ENCODE measurements at places on chromosomes 6 and 20. TPM values are rescaled to one million over a fixed set of nuclear protein-coding genes. Genes with fewer than 3 reads are reported as not detected.

GRCh38 chr6:27176096-27176495, 71.4 kb upstream of the PRSS16 start:
- peak; percentile 6 for DNase-seq

- DNase-seq, result no peak
These were observed 38.7 kb upstream of the RFPL4B start for GRCh38 chr6:112308476-112308875.

- no peak for DNase-seq
These were observed 49.5 kb upstream of the B4GALT5 start for GRCh38 chr20:49762940-49763766.

GRCh38 chr6:157481865-157482249, 100.9 kb downstream of the ZDHHC14 start:
- no peak for DNase-seq

DNA sequence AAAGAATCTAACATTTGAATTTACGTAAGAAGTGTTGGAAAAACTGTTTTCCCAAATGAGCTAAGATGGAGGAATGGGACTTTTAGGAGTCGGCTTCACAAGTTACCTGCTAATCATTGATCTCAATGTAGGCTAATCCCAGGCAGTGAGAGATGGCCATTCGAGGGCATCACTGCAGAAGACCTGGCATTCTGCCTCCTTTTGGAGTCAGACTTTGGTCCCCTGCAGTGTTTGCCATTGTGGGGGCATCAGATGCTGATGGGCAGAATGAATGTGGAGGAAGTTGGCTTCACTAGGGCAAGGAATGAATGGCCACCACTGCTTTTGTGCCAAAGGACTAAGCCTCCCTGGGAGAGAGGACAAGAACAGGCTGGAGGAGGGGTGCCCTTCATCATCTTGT, 55.7 kb upstream of the NKX2-2 start:
- peak; percentile 19 for DNase-seq

SPTLC3 gene
- total RNA-seq, result 2.4 TPM

GRCh38 chr6:73471686-73472290, 10.3 kb downstream of the MTO1 start:
- DNase-seq, result no peak

DNA sequence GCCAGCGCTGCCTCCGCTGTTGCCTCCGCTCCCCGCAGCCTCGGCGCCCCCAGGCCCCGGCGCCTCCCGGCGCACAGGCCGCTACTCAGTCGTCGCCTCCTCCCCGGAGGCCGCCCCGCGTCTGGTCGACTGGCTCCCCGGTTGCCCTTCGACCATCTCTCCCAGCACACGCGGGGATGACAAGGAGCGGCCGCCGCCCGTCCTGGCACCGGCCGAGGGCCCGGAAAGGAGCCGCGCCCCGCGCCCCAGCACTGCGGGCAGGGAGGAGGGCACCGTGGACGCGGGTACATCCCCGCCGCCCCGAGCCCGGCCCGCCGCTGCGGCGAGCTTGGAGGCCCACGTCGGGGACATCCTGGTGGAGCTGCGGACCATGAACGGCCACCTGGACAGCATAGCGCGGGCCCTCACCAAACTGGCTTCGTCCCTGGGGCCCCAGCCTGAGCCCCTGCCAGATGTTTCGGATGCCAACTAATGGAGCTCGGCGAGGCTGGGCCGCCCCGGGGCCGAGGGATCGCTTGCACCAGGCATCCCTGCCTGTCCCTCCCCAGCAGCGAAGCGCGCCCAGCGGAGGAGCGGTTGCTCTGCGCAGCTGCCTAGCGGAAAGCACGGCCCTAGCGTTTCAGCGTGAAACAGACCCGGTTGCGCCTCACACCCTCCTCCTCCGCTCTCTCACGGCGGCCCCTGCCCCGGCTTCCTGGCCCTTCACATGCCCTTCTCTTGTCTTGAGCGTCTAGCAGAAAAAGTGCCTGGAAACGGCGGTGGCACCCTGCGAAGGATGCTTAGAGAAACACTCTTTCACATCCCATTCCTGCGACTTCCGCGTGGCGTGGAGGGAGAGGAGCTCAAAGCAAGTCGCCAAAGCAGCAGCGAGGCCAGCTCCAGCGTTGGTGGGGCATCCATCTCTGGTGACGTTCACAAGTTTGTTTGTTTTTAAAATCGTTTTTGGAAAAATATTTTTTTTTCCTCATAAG, 285.8 kb upstream of the SUPT3H start:
- no peak for DNase-seq

DNA sequence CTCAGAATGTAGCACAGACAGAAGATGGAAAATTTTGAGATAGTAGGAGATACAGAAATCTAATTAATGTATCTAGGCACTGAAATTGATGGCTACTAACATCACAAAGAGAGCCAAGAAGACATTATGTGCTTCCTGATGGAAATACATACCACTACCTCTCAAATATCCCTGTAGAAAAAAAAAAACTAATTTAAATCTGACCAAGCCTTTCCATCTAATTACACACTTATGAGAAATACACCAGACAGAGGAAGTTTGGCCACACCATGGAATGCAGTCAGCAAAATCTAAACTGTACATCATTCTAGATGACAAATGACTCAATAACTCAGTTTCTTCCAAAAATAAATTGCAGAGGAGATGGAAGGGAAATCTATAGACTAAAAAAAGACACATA, 18.9 kb downstream of the VPS52 start:
- no peak for DNase-seq

DNA sequence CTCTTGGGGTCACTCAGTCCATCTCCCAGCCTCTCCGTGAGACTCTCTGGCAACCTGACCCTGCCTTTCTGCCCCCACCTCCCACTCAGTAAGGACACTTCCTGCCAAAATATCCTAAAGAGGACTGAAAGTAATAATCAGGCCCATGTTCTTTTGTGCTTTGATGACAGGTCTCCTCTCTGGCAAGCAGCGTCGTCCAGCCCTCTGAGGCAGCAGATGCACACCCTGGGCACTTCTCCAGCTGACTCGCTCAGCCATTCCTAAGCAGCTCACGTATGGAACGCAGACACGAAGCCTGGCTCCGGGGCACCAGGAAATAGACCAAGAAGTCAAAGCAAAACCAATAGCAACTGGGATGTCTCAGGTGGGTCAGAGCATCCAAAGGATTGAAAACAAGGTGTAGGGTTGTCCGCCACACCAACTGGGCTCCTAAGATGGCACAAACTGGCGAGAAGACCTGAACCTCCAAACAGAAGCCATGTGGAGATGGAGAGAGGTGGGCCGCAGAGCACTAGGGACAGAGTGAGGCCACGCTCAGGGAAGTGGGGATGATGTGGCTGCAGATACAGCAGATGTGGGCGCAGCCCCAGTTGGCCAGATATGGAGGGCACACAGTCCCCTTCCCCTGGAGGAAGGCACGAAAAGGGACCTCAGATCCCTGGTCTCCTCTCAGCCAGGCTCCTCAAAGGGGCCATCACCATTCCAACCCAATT, 99.3 kb downstream of the PRND start:
- peak; percentile 88 for DNase-seq

GRCh38 chr20:52622081-52622480, 350.1 kb upstream of the TSHZ2 start:
- DNase-seq, result no peak
